ENCODE measurements at places on chromosomes 2 and 18.
A peak's percentile ranks its signal among the peaks of the same experiment; 100 is the strongest.

DNA sequence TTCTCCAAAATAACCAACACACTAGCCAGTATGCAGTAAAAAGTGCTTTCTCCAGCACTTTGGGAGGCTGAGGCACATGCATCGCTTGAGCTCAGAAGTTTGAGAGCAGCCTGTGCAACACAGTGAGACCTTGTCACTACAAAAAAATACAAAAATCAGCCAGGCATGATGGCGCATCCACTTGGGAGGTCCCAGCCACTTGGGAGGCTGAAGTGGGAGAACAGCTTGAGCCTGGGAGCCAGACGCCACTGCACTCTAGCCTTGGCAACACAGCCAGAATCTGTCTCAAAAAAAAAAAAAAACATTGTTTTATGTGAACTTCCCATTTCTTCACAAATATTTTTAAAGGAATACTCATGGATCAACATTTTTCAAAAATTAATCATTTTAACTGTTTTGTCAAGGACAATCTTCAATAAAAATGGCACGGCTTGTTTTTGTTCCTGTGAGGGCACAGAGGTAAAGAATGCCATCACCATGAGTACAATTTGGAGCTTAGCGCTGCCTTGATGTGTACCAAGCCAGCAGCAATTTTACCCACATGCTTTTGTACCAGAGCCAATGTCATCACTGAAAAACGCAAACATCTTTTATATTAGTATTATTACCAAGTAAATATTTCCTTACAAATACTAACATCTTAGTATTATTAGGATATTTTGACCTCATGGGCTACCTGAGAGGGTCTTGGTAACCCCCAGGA, 26.7 kb downstream of the RAB1A start:
- DNase-seq, result no peak

DNA sequence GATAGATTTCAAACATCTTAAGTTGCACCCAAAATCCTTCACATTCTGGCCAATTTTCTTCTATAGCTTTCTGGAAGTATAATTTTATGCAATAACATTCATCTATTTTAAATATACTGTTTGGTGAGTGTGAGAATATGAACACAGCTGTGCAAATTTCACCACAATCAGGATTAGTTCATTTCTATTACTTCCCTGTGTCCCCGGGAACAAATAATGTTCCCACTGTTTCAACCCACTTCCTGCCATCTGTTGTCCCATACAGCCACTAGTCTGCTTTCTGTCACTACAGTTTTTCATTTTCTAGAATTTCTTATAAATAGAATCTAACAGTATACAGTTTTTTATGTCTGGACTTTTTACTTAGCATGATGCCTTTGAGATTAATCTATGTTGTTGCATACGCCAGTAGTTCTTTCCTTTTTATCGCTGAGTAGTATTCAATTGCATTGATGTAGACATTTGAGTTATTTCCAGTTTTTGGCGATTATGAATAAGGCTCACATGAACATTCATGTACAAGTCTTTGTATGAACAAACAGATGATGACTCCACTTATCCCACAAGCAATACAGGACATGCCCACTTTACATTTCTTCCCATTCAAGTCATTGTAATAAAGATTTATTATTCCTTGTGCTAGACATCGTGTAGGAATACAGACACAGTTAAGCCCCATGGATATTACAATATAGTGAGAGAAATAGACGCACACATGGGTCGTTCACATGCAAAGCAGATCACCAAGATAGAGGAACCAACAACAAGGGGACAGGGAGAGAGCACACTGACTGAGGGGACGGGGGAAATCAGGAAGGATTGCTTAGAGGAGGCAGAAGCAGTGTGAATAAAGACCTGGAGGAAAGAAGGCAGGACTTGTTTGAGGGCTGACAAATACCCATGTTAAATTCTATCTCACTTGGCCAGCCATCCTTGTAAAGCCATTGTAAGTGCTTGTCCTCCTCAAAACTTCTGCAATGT, 72.9 kb upstream of the PAX8 start:
- no peak for DNase-seq

DNA sequence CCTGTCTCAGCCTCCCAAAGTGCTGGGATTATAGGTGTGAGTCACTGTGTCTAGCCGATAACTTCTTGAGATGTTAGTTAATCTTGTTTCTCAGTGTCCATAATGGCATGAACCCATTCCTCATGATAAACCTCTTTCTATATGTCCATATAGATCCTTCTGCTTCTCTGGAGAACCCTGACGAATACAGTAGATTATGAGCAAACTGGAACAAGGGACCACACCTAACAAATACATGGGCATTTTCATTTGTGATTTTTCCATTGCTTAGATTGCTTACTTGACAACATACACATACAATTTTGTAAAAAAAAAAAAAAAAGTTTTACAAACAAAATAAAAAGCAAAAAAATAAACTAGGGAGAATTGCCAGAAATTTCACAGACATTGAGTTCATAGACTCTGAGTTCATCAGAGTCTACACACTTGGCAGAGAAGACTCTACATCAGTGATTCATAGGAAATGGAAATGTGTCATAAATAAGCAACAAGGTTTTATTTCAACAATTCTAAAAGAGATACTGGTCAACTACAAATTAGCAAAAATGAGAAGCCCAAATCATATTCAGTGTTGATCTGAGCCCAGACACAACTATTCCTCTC, 96.7 kb downstream of the GALR1 start:
- no peak for DNase-seq

DNA sequence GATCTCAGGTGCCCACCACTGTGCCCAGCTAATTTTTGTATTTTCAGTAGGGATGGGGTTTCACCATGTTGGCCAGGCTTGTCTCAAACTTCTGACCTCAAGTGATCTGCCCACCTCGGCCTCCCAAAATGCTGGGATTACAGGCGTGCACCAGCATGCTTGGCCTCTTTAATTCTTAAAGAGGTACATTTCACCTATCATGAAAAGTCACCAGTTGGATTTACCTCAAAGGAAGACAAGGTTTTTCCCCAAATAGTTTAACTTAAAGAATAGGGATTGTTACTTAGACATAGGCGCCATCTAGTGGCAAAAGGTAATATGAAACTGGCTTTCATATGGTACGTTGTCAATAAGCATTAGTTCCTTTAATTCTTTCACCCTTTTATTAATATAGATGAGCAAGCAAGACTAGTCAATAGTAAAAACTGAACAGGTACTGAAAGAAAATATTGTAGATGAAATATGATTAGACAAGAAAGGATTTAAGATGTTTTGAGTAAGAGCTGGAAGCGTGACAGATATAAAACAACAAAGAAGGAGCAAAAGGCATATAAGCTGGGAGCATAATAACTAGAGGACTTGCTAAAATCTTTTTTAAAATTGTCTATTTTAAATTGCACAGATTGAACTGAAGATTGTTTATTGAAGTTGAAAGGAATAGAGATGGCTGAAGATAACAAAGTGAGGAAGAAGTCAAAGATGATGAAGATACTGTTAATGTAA, 35.0 kb upstream of the PSMD14 start:
- DNase-seq, result peak; percentile 6

GRCh38 chr2:106542746-106543359, 55.7 kb downstream of the CD8B2 start:
- peak; percentile 78 for DNase-seq

- no peak for DNase-seq
Measured at GRCh38 chr2:5660591-5660990, 31.6 kb upstream of the SOX11 start.

- DNase-seq, result no peak
Measured at GRCh38 chr2:9095690-9096089, 92.2 kb upstream of the MBOAT2 start.

DNA sequence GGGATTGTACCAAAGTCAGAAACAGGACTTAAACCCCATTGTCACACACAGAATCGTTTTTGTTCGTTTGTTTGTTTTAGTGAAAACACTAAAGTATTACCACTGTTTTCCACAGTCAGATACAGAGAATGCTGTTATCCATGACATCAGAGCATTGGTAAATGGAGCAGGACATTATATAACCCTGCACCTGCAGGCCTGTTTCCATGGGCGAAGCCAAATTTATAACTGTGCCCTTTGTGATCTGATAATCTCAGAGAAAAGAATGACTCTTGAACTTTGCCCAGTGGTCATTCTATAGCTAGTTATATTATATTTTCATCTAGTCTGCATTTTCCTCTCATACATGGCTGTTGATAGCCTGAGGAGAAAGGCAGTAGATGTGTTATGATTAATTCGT, 217.6 kb downstream of the TMEM182 start:
- DNase-seq, result no peak

- no peak for DNase-seq
Measured at GRCh38 chr18:48328473-48329210, 80.5 kb downstream of the ZBTB7C start.

- no peak for DNase-seq
Measured at GRCh38 chr2:6297238-6297637, 568.5 kb downstream of the CMPK2 start.

GRCh38 chr2:893311-893710, 57.3 kb upstream of the SNTG2 start:
- DNase-seq, result no peak

DNA sequence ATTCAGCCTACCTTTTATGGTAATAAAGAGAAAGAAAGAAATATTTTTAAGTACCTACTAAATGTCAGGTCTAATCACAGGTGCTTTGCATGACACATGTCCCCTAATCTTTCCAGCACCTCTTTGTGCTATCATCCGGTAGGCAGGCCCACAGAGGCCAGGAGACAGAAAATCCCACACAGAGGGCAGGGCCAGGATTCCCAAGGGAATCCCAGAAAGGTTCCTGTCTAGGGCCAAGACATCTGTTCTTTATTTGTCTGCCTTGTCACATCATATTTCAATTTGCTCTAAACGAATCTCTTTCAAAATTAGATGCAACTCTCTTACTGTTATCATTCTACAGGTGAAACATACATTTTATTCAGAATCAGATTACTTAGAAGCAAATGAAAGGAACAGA, 676.1 kb upstream of the GYPC start:
- DNase-seq, result no peak

- DNase-seq, result no peak
Measured at GRCh38 chr2:190255676-190256075, 64.0 kb downstream of the HIBCH start.

Data from activated CD4-positive, CD25-positive, alpha-beta regulatory T cell (primary cell).